CD8-positive, alpha-beta memory T cell (primary cell): ENCODE measurements at places on chromosomes 13 and 19. TPM values are rescaled to one million over a fixed set of nuclear protein-coding genes. Genes with fewer than 3 reads are reported as not detected.

CPB2 gene
- total RNA-seq = not detected

TFDP1 gene
- total RNA-seq = 184 TPM

KCNN1 gene
- 0.13 TPM for total RNA-seq

WDR83 gene
- total RNA-seq = 19.9 TPM

IRGC gene
- total RNA-seq = not detected

MEIOSIN gene
- total RNA-seq = not detected

GNA15 gene
- 2.6 TPM for total RNA-seq

CAPN12 gene
- 5.3 TPM for total RNA-seq

C5AR2 gene
- total RNA-seq = 0.22 TPM

ZNF573 gene
- total RNA-seq = 9.1 TPM

LYPD3 gene
- 0.84 TPM for total RNA-seq

CACNG6 gene
- not detected for total RNA-seq

SIGLEC5 gene
- 0.13 TPM for total RNA-seq

ZNF563 gene
- 3.5 TPM for total RNA-seq
